ENCODE measurements at places on chromosomes 2 and 18. TPM values are rescaled to one million over a fixed set of nuclear protein-coding genes. Genes with fewer than 3 reads are reported as not detected.

DNA sequence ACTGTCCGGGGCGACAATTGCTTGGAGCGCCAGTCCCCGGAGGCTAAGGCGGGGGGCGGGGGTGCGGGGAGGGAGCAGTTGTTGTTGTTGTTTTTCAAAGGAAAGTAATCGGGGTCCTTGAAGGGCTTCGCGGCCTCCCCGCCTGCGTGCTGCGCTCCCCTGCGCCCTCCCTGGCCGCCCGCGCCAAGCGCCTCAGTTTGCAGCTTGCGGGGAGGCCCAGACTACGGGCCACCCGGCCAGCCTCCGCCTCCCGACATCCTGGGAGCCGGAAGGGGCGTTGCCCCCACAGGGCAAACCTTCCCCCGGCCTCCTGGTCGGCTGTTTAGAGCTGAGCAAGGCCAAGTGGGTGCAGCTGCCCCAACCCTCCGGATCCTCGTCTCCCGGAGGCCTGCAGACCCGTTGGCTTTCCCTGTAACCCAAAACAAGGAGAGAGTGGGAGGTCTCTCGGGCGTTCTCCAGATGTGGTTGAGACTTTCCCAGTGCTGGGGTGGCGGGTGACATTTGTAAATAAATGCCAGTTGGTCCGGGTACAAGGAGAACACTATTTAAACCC, 3.7 kb upstream of the SIX3 start:
- DNase-seq: no peak

DNA sequence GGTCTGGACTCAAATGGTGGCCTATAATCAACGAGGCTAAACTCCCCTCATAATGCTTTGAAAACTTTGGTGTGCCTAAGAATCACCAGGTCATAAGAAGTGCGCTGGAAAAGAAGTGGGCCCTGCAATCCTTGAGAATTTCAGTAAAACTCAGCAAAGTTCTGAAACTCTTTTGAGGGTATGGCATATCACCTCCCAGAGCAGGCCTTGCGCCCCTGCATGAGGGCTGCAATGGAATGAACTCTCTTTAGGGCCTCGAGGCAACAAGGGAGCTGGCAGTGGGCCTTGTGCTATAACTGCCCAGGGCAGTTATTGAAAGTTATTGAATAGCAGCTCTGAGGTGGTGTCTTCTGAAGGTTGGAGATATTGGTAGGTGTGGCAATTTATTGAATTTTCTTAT, 34.5 kb upstream of the AFF3 start:
- DNase-seq: no peak

CXXC1 gene
- total RNA-seq: 39.0 TPM

DNA sequence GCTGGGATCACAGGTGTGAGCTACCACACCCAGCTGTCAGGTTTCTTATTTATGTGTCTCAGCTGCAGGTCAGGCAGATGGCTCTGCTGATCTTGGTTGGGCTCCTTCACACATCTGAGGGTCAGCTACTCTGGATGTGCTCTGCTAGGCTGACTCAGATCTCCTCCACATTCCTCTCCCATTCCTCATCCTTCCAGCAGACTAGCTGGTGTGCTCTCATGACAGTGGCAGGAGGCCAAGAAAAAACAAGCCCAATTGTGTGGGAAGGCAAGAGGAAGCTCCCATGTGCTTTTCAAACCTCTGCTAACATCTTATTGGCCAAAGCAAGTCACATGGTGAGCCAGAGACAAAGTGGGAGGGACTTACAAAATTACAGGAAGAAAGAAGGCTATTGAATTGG, 11.7 kb upstream of the MSH6 start:
- DNase-seq: peak; percentile 64

DNA sequence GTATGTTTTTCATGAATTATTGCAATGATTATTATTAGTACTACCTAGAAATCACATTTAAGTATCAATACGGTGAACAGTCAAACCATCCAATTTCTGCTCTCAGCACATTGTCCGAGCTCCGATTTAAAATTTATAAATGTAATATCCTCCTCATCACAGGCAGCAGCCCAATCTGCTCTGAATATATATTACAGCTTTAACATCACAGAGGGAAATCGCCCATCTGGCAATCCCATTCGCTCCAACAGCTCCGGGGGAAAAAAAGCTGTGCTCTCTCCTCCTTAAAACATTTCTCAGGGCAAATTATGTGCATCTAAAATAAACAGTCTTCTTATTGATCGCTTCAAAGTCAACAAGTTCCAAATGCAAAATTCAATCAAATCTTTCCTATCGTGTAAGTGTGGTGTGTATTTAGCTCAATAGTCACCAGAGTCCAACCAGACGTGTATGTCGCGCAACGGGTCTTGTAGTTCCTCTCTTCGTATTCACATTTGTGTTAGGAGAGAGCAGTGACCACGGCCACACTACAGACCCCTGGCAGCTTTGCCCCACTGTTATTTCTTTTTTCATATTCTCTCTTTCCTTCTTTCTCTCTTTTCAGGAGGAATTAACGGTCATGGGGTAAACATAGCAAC, 2.4 kb downstream of the FIGN start:
- peak; percentile 26 for DNase-seq

NEU2 gene
- not detected for total RNA-seq

- no peak for DNase-seq
Observed at GRCh38 chr2:234555616-234556249, 58.9 kb upstream of the ARL4C start.

LYPD6B gene
- 1.6 TPM for total RNA-seq

DNA sequence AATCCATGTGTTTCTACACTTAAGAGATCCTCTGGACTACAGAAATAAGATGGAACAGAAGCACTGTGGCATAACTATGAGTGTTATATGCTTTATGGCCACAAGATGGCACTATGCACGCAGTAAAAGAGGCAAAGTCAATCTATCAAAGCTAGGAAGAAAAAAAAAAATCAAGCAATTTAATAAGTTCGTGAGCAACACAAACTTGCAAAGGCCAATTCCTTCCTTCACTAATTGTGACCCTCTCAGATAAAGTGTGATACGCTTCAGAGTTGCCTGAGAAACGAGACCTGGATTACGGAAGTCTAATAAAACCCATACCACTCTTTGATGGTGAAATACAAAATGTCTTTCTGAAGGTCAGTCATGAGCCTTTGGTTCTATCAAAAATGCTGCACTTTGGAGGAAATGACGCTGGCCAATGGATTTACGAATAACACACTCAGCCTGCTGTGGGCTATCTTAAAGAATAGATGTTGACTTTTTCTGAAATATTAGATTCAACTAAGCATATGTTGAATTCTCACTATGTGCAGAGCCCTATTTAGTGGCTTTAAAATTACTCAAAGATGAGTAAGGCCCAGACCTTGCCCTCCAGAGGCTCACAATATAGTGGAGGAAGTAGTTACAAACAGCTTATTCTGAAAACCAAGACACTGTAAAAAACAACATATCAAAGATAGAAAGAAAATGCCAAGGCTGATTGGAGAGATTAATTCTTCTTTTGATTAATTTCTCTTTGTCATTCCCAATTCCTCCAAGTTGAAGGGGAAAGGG, 35.5 kb upstream of the TTR start:
- DNase-seq: no peak

SALL3 gene
- total RNA-seq: not detected

GRCh38 chr2:115541814-115542213, 1099.4 kb downstream of the DPP10 start:
- DNase-seq: no peak

Data from MG63 (cell line).